ENCODE measurements at places on chromosomes 7 and 10.
A peak's percentile ranks its signal among the peaks of the same experiment; 100 is the strongest.

DNA sequence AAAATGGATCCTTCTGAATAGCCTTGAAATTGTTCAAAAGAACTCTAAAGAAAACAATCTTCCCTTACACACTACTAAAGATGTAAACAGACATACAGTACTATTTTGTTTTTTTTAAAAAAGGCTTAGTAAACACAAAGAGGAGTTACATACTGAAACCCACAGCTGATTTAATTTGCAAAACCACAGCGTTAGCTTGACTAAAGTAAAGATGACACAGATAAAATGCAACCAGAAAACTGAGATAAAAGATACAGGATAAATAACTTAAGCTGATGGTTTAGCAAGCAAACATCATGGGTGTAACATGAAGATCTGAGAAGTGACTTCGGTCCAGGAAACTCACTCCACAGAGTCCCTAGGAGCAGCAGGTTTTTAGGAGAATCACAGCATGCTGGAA, 21.8 kb downstream of the PRKCQ start:
- no peak for DNase-seq

- no peak for DNase-seq
These were observed 159.6 kb downstream of the NRP1 start for GRCh38 chr10:33174674-33175434.

GRCh38 chr7:94540428-94540827, 30.8 kb downstream of the CASD1 start:
- no peak for DNase-seq

- DNase-seq, result peak; percentile 81
These were observed 78.9 kb downstream of the LRRC17 start for GRCh38 chr7:102991540-102992214.

DNA sequence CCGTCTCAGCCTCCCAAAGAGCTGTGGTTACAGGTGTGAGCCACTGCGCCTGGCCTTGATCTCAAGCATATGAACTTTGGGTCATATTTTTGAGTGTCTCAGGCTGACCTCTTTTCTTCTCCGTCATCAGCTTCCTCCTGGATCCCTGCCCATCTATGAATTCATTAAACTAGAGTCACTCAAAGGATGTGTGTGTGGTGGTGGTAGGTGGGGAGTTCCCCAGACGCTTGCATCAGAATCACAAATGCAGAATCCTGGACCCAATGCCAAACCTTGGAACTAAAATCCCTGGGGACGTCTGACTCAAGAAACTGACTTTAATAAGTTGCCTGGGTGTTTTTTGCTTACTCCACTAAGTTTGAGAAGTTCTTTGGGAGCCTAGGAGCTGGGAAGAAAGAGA, 6.7 kb upstream of the CREB5 start:
- no peak for DNase-seq

GRCh38 chr10:72424561-72424960, 69.8 kb upstream of the DNAJB12 start:
- DNase-seq, result no peak

- no peak for DNase-seq
These were observed 102.6 kb downstream of the DLG5 start for GRCh38 chr10:77823811-77824542.

DNA sequence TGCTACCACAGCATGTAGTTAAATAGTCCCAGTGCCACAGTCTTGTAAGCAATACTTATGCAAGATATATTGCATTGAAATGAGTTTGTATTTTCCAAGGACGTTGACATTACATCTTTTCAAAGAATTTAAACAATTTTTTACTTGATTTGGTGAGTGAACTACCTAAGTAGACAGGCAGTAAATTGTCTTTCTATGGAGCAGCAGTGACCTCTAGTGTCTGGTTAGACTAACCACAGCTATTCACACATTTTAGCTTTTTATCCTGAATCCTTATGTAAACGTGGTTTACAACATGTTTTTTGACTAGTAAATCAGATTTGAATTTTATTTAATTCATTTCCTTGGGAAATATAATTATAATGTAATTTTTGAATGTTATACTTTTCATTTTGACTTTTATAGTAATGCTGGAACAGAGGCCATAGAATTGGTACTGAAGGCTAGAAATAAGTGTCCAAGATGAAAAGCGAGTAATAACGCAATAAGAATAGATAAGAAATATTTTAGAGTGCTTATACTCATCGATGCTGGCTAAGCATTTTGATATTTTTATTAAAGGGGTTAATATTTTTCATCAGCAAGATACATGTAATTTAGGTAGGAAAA, 5.6 kb downstream of the LRRTM3 start:
- DNase-seq, result peak; percentile 7

GRCh38 chr10:120827251-120827875, 23.8 kb upstream of the WDR11 start:
- no peak for DNase-seq

- no peak for DNase-seq
These were observed 42.8 kb upstream of the ZRANB1 start for GRCh38 chr10:124899151-124899550.

GRCh38 chr7:572416-573268, 53.0 kb upstream of the PDGFA start:
- no peak for DNase-seq

- DNase-seq, result no peak
These were observed 106.0 kb downstream of the ADARB2 start for GRCh38 chr10:1631282-1631681.

GRCh38 chr10:58382489-58382995, 2.7 kb upstream of the TFAM start:
- no peak for DNase-seq

DNA sequence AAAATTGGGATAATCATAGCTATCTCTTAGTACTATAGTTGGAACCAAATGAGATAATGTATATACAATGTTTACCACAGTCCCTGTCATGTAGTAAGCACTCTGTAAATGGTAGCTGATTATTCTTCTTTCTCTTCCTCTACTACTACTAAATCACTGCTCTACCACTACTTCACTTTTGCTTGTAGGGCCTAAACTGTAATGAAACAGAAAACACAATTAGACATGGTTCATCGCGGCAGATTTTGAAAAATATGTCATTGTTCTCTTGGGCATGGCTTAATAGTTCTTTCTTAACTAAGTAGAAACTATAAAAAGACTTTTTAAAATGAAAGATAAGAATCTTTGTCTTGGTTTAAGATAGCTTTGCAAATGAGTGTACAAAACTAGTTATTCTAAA, 34.9 kb downstream of the R3HCC1L start:
- no peak for DNase-seq

DNA sequence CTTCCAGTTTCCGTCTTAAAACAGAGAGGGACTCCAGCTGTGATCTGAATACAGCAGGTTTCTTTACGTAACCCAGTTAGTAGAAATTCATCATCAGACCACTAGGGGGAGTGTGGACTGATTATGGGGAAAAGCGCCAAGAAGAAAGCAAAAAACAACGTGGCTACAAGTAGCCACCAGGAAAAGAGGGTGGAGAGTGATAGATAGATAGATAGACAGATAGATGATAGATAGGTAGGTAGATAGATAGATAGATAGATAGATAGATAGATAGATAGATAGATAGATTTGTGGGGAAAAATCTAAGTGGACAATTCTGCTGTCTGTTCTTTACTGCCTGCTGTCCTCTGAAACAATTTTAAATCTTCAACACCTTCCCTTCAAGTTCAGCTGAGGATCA, 12.7 kb upstream of the AKR1B10 start:
- DNase-seq, result peak; percentile 64

DNA sequence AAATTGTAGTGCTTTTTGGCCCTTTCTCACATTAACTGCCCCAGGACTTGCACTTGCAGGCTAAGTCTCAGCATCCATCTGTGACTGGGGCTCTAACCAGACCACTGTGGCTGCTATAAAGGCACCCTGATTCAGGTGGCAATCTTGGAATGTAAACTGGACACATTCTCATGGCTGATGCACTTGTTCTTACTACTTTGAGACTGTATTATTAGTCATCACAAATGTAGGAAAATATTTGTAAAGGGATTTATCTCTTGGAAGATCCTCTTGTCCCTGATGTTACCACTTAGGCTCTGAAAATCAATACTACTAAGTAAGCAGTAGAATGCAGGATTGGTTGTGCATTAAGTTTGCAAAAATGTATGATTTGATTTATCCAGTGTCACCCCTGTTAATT, 25.0 kb downstream of the PDE1C start:
- DNase-seq, result no peak

DNA sequence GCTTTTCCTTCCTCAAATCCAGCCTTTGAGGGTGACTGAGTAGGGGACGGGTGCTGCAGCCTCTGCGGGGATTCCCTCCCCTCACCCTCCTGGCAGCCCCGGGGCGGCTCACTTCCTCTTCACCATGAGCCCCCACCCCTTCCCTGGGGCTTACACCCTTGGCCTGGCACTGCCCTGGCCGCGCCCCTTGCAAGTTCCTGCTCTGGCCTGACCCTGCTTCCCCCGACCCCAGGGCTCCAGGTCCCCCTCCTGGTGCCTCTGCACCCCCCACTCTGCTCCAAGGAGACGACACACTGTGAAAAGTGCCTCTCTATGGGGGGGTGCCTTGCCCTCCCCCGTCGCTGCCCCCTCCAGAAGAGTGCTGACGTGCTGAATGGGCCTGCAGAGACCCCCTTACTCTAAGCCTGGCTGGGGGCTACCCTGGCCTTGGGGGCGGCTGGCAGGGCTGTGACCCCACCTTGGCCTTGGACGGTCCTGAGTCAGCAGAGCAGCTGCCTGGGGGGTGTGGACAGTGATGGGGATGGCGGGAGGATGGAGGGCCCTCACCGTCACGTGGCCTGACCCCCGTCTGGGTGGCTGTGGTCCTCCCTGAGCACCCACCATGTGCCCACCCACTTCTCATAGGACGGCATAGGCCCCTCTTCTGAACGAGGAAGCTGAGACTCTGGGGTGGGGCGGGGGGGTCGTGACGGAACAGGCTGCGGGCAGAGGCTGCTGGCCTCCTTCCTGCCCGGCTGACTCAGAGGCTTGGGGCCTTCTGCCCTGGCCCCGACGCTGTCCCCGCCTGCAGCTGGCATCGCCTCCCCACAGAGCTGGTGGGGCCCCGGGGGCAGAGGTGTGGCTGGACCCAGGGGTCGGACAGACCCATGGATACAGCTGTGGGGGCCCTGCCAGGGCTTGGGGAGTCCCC, 9.8 kb downstream of the LFNG start:
- peak; percentile 82 for DNase-seq

DNA sequence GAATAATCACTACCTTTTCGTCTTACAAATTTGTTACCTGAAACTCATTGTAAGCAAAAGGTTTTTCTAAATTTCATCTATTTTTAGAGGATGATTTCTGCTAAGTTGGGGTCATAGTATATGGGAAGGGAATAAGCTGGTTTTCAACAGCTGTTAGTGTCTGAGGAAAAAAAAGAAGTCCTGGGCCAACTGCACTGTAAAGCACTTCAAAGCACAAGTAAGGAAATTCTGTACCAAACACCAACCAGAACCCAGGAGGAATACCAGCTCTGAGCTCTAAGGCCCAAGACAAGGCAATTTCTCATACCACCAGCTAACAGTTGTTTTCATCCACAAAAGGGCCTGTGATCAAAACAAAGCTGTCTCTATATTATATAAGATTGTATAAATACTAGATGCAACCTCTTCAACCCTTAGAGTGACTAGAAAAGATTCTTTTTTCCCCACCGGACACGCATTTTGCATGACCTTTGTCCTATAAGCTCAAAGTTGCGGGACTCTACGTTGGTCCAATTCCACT, 6.1 kb upstream of the MEOX2 start:
- DNase-seq, result no peak

GRCh38 chr7:1712907-1713501, 42.9 kb downstream of the ELFN1 start:
- DNase-seq, result no peak

DNA sequence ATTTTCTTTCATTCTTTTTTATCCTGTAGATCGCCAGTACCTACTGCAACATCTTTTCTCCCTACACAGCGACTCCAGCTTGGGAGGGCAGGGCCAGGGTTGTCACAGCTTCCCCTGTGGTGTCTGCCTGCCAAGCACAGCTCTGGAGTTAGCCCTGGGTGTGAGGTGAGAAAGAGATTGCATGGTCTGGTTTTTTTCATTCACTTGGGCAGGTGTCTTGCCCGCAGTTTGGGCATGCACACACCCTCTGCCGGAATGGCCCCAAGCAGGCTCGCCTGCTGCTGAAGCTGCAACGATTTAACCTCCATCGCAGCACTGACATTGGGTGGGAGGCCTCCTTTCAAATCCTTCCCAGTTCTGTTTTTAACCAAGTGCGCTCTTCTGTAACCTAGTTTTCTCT, 132.8 kb downstream of the WNT2 start:
- DNase-seq, result no peak

DNA sequence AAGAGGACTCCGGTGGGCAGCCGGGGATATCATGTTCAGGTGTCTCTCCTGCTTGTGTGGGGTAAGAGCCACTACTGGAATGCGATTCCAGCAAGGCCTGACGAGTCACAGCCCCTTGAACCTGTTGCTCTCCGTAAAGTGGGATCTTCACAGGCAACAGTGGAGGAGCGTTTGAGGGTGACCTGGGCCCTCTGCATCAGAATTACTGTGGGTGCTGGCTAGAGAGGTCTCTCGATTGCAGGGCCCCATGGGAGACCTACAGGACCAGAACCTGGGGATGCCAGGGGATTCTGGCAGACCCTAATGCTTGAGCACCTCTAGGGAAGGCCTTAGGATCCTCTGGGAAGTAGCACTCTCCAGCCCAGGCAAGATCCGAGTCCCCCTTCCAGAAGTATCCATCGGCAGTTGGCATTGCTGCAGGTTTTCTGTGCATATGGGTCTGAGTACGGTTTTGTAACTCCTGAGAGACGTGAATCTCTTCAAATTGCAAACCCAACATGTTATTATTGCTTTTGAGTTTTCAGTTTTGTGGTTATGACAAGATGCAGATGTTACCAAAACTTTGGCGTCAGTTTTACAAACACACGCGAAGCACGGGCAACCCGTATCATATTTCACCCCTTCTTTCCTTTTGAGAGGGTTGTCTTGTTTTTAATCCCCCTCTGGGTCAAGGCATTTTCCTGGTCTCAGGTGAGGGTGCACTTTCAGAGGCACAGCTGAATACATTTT, 4.6 kb downstream of the MGMT start:
- DNase-seq, result no peak

DNA sequence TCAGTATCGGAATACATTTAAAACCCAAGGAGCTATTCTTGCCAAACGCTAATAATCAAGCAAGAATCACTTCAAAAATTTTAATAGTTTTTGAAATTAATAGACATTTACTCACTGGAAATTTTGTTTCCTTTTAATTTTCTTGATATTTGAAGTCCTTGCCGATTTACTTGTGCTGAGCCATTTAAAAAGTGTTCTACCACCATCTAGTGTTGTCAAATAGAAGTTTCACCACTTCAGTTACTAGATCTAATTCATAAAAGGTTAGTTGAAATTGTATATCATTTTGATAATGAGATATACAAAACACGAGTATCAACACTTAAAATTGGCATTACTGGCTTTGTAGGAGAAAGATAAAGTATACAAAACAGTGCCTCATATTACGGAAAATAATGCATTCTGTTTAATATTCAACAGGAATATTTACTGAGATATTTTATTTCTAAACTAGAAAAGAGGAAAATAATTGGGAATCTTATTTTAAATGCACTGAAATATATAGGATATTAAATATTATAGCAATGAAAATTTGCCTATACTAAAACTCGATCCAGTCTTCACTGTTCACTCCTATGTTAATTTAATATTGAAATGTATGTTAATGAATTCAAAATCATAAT, 664.8 kb upstream of the SEMA3D start:
- peak; percentile 2 for DNase-seq
